Pancreas (tissue), 10 donors: ENCODE measurements at places on chromosomes 3 and 15. TPM values are rescaled to one million over a fixed set of nuclear protein-coding genes. Genes with fewer than 3 reads are reported as not detected.

The MYZAP gene
- polyA plus RNA-seq, result 5.4 TPM

The GP9 gene
- 0.14 TPM for polyA plus RNA-seq

The STRIT1 gene
- 0.73 TPM for polyA plus RNA-seq

GRCh38 chr15:59721411-59721810, 32.3 kb upstream of the BNIP2 start:
- H3K4me3 ChIP-seq, result no peak overlapping the region
- H3K27me3 ChIP-seq, result no peaks in the 10 kb centered on the region
- no peak overlapping the region for H3K27ac ChIP-seq
- H3K4me1 ChIP-seq, result no peaks in the 10 kb centered on the region

DNA sequence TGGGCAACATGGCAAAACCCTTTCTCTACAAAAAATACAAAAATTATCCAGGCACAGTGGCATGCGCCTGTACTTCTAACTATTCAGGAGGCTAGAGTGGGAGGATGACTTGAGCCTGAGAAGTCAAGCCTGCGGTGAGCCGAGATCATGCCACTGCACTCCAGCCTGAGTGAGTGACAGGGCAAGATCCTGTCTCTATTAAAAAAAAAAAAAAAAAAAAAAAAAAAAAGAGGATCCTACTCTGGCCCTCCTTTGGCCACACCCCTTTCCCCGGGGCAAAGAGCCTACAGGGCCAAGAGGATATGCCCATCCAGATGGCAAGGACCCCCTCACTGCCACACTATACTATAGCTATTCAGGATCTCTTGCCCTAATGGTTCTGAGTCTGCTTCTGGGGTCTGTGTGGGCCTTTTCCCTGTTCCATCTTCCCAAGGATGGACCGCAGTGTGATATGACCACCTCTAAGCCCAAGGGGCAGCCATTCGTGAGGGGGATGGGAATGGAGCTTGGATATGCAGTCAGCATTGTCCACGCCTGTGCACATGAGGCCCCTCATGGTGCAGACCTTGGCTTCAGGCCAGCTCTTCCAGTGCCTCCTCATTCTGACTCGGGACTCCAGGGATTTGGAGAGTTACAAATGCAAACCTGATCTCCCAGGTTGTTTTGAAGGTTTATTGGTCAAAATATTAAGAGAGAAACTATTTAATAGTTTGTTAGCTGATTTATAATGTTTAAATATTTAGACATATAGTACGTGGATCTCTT, 7.3 kb downstream of the TYRO3 start:
- H3K4me1 ChIP-seq, result no peaks in the 10 kb centered on the region
- no peak for DNase-seq
- H3K27ac ChIP-seq, result no peak overlapping the region
- no peaks in the 10 kb centered on the region for H3K36me3 ChIP-seq

GRCh38 chr3:162119651-162120050, 623.0 kb downstream of the OTOL1 start:
- no peak for DNase-seq
- H3K27ac ChIP-seq, result no peak overlapping the region
- no peaks in the 10 kb centered on the region for H3K4me1 ChIP-seq
- no peak overlapping the region for H3K4me3 ChIP-seq
- H3K27me3 ChIP-seq, result no peaks in the 10 kb centered on the region
- no peaks in the 10 kb centered on the region for H3K36me3 ChIP-seq

GRCh38 chr3:15795651-15796308, 2.0 kb downstream of the ANKRD28 start:
- H3K27me3 ChIP-seq, result no peaks in the 10 kb centered on the region
- H3K4me1 ChIP-seq, result peaks cover 38% of the 10 kb centered on the region
- no peaks in the 10 kb centered on the region for H3K36me3 ChIP-seq
- no peak overlapping the region for H3K27ac ChIP-seq
- no peak for DNase-seq
